ENCODE measurements at places on chromosomes 3 and 15.

DNA sequence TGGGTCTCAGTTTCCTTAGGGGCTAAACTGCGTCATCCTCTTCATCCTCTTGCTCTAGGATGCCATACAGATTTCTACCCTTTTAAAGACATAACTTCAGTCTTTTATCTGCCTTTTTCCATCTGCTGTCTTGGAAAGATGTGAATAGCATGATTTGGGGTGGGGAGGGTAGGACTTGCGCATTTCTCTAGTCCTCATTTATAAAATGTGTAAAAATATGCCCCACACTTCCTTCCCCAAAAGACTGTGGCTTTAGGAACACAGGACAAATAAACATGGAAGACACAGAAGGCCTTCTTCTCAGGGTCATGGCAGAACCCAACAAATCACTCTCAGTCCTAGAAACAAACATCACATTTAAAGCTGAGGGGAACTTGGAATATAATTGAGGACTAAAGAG lies 48.4 kb upstream of the BCL6 start:
- no peak for DNase-seq

- DNase-seq = no peak
These were observed 108.1 kb downstream of the PLOD2 start for GRCh38 chr3:146052791-146053310.

DNA sequence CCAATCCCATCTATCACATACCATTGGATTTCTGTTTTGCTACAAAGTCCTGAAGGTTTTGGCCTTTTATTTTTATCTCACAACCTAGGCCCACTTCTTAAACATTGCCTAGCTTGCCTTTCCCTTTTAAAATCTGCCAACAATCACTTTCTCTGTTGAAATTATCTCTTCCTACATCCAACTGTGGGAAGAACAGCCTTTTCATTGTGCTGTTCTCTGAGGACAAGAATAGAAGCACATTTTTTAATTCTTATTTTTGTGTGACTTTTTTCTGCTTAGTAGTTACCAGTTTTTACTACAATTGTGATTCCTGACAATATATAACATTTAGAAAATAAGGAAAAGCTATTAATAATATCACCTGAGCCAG lies 159.2 kb downstream of the CNTN6 start:
- DNase-seq = no peak

GRCh38 chr15:68083463-68083862 lies 29.3 kb downstream of the PIAS1 start:
- DNase-seq = no peak

DNA sequence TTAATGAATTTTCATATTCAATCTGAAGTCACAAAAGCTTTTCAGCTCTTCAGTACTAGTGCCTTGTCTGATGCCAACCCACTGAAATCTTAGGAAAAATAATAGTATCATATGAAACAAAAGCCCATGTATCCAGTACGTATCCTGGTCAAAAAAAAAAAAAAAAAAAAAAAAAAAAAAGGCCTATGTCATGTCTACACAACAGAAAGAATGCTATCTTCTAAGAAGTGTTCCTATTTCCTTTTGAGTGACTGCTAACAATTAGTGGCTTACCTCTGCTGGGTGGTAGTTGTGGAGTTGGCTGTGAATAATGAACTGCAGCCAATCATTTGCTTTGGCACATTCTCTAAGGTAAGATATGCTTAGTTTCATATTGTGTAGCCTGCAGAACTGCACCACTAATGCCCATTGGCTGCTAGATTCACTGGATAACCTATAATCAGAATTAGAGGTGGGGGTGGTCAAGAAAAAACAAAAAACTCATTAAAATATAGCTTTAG lies 59.6 kb downstream of the EIF3J start:
- no peak for DNase-seq

GRCh38 chr3:134237454-134238145 lies 13.1 kb downstream of the RYK start:
- DNase-seq = no peak

- DNase-seq = no peak
These were observed 143.7 kb downstream of the NR1D2 start for GRCh38 chr3:24088782-24089181.

GRCh38 chr3:114444216-114444615 lies 150.4 kb downstream of the TIGIT start:
- no peak for DNase-seq

GRCh38 chr15:39573287-39573686 lies 7.6 kb upstream of the THBS1 start:
- DNase-seq = no peak

DNA sequence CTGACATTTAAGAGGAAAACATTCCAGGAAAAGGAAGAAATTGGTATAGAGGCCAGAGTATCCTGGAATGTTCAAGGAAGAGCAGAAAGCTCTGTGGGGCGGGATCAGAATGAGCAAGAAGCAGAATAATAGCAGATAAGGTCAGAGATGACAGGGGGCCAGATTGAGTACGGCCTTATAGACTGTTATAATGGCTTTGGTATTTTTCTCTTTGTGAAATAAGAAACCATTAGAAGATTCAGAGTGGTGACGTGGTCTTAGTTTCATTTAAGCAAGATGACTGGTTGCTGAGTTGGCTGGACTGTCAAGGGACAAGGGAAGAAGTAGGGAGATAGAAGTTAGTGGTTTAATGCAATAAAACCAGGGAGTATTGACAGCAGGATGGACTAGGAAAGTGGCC lies 218.3 kb upstream of the SOX2 start:
- DNase-seq = no peak

DNA sequence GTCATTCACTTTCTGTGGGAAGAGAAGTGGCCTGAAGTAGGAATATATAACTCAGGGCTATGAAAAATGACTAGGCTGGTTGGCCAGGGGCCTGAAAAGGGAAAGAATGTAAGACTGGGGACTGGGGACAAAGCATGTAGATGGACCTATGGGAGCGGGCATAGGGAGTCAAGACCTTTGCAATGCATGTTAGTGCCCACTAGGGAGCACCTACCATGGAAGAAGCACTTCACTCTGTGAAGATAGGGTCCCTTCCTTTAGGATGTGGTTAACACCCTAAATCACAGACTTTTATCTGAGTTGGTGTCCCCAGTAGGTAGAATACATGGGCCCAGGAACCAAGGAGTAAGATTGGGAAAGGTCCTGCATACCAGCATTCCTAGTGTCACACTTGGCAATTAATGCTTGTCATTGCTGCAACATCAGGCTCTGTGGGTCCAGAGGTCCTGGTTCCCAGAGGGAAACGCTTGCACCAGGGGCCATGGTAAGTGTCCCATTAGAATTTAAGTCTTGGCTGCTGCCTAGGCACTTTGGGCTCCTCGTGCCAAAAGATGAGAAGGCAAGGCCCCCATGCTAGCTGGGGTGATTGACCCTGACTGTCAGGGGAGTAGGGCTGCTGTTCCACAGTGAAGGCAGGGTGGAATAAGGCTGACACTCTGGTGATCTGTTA lies 79.6 kb downstream of the CRYGS start:
- DNase-seq = no peak

GRCh38 chr15:66588971-66589370 lies 23.2 kb upstream of the LCTL start:
- no peak for DNase-seq

DNA sequence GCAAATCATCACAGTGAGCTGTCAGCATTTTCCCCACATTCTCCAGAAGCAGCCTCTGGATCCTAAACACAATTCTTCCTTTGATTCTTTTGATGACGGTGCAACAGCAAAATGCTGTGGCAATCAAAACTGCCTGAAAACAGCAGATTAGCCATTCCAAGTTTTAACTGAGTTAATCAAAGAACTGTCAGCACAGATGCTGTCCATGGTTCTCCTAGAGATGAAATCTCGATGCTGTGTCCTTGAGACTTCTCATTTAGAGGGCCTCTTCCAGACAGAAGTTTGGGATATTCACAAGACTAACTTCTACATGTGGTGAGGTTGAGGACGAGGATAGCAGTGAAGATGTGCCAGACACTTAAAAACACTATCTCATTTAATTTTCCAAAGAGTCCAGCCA lies 50.4 kb upstream of the GYG1 start:
- no peak for DNase-seq

GRCh38 chr3:184563941-184564684 lies 2.5 kb downstream of the EPHB3 start:
- no peak for DNase-seq

DNA sequence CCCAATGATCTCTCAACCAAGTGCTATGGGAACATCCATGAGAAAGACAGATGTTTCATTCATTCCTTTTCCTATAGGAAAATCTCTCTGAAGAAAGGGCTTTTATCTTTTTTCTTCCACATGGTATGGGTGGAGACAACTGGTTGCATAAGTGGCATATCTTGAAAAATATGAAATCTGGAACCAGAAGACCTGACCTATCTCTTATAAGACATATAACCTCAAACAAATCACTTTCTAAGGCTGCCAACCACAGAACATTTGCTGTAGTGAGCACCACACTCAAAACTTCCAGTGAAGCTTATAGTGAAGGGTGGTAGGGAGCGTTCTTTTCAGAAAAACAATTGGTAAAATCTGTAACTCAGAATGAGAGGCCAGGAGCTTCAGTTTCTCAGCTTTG lies 58.5 kb downstream of the SHQ1 start:
- no peak for DNase-seq

DNA sequence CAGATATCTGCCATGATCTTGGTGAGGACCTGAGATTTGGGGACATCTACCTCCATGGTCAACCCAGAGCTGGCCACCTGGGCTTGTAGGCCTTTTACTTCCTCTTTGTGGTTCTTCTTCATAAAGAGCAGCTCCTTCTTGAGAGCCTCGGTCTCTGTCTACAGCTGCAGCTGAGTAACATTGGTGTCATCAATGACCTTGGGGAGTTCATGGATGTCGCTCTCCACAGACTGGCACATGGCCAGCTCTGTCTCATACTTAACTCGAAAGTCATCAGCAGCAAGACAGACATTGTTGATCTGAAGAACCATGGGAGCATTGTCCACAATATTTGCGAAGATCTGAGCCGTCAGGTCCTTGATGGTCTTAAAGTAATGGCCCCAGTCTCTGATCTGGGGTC lies 15.7 kb upstream of the RASA2 start:
- DNase-seq = no peak

DNA sequence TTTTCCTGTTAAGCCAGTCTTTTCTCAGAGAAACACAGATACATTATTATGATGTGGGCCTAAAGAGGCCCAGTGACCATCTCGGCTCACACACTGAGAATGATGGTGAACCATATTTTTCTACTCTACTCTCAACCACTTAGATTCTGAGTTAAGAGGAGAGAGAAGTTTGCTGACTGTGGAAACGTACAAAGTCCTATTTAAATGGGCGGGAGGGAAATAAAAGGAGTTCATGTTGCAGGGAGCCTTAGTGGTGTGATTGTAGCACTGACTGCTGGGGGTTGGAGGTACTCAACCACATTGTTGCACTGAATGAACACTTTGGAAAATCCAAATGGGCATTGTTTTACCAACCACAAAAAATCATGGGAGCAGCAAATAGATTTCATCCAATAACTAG lies 51.0 kb downstream of the ATP8B4 start:
- no peak for DNase-seq

DNA sequence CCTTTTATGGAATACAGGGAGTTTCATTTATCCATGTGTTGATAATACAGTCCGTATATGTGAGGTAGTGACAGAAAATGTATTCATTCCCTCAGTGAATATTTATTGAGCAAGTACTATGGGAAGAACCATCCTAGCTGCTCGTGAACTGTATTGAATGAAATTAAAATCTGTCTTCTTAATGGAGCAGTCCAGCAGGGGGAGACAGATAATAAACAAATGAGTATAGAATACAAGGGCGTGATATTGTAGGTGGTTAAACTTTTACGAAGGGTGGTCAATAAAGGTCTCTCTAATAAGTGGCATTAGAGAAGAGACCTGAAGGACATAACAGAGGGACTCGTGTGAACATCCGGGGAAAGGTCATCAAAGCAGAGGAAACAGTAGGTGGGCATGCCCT lies 62.7 kb upstream of the OSTN start:
- DNase-seq = no peak

- no peak for DNase-seq
These were observed 363.2 kb upstream of the NAALADL2 start for GRCh38 chr3:174495928-174496327.

GRCh38 chr15:77507143-77507897 lies 86.6 kb downstream of the HMG20A start:
- no peak for DNase-seq

- DNase-seq = no peak
These were observed 14.5 kb upstream of the KBTBD12 start for GRCh38 chr3:127900536-127900935.

DNA sequence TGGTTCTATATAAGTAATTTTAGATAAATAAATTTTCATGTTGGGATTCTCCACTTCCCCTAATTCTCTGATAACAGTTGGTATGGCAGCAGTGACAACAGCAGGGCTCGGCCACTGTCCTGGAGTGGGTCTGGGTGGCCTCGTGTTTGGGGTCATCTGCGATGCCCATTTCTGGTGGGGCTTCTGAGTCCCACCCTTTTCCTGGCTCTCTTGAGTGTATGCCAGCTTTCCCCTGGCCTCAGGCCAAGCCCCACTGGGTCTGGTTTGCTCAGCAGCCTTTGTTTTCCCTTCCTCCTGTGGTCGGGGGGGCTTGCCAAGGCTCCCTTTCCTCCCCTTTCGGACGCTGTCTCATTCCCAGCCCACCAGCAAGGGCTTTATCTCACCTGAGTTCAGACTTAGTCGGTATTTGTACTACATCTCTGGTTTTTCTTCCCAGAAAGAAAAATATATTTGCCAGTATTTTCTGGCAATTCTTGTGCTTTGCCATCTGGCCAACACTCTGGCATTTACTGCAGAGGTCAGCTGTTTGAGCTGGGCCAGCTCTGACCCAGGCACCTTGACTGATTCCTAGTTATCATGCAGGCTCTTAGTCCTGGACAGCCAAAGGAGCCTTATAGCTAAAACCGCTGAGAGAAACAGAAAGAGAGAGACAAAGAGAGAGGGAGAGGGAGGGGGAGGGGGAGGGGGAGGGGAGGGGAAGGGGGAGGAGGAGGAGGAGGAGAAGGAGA lies 35.2 kb downstream of the MYZAP start:
- DNase-seq = no peak

GRCh38 chr3:120182613-120183511 lies 88.6 kb upstream of the GSK3B start:
- DNase-seq = no peak

DNA sequence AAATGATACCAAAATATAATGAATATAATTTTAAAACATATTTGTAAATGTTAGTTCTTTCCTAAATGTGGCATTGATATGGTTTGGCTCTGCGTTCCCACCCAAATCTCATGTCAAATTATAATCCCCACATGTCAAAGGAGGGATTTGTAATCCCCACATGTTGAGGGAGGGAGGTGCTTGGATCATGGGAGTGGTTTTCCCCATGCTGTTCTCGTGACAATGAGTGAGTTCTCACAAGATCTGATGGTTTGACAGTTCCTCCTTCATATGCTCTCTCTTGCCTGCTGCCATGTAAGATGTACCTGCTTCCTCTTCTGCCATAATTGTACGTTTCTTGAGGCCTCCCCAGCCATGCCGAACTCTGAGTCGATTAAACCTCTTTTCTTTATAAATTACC lies 12.0 kb downstream of the CGGBP1 start:
- DNase-seq = no peak

DNA sequence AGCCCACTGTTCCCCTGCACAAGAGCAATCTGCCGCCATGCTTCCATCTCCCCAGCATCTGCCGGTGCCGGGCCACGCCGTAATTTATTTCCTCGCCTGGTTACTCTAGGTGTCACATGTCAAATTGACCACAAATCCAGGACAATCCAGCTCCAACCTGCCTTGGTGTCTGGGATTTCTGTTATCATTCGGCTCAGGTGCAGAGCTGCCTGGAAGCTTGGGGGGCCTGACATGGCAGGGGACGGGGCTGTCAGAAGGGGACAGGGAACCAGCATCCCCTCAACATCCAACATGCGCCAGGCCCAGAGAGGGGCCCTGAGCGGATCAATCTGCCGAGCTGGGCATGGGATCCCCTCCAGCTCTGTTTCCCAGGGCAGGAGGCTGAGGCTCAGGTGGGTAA lies 47.9 kb downstream of the HMCES start:
- DNase-seq = no peak

GRCh38 chr15:74604983-74605794 lies 10.4 kb upstream of the CLK3 start:
- no peak for DNase-seq

All from stimulated activated CD8-positive, alpha-beta memory T cell treated with anti-CD3 and anti-CD28 coated beads, Interleukin-15, amount 100 ng/mL, for 4 hours (primary cell).